ENCODE measurements at places on chromosomes 6 and 20. TPM values are rescaled to one million over a fixed set of nuclear protein-coding genes. Genes with fewer than 3 reads are reported as not detected.

Gene DBNDD2
- 73.5 TPM for total RNA-seq

Gene PLCB4
- total RNA-seq, result 264 TPM

Gene HLA-DQA2
- total RNA-seq, result not detected

Gene RSPO3
- total RNA-seq, result 23.5 TPM

Gene CYP39A1
- total RNA-seq, result 3.1 TPM

Gene ELOVL4
- 4.1 TPM for total RNA-seq

Gene EDN1
- 2.8 TPM for total RNA-seq

Gene XKR7
- total RNA-seq, result not detected

Gene HLA-DQA1
- total RNA-seq, result 31.1 TPM

Gene PARD6B
- 4.1 TPM for total RNA-seq

Gene WFDC12
- total RNA-seq, result not detected

Gene COL19A1
- not detected for total RNA-seq

Gene SYCP2
- 6.9 TPM for total RNA-seq

Gene TGM3
- not detected for total RNA-seq

Gene ETV7
- total RNA-seq, result not detected

Gene MTO1
- 20.9 TPM for total RNA-seq

Gene REM1
- total RNA-seq, result 10.2 TPM

Gene UNC5CL
- 1.2 TPM for total RNA-seq

Gene SIGLEC1
- 2.5 TPM for total RNA-seq

Gene TSPO2
- total RNA-seq, result not detected

Gene EYA4
- not detected for total RNA-seq

Gene FABP7
- total RNA-seq, result not detected

Gene DEFB123
- not detected for total RNA-seq
